ENCODE measurements at places on chromosomes 6 and 20.

- no peak for DNase-seq
Measured at GRCh38 chr6:151141685-151142084, 98.1 kb upstream of the AKAP12 start.

GRCh38 chr6:41646026-41646795 is 7.9 kb downstream of the MDFI start:
- no peak for DNase-seq

DNA sequence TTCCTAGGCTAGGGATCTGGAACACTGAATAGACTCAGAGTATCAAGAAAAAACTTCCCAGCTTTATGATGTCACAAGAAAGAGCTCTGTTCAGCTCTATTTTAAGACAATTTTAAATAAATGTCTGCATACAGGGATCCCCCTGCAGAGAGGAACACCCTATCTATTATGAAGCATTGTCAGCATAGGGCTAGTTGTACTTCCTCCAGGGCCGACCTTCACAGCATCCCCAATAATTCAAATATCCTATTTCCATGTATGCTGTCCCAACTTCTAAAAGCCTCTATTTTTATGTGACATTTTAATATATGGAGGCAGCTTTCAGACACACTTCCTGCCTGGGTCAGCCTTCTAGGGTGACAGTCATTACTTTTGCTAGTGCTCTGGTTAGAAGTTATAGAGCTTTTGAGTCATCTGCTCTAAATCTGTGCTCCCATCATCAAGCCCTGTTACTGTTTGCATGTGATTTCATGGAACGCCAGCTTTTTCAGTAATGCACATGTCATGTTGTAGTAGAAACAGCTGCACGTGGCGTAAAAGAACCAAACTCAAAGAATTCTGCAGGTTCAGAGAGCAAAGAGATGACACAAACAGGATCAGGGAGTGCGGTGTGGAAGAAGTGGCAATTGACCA is 189.2 kb downstream of the ADGB start:
- no peak for DNase-seq

DNA sequence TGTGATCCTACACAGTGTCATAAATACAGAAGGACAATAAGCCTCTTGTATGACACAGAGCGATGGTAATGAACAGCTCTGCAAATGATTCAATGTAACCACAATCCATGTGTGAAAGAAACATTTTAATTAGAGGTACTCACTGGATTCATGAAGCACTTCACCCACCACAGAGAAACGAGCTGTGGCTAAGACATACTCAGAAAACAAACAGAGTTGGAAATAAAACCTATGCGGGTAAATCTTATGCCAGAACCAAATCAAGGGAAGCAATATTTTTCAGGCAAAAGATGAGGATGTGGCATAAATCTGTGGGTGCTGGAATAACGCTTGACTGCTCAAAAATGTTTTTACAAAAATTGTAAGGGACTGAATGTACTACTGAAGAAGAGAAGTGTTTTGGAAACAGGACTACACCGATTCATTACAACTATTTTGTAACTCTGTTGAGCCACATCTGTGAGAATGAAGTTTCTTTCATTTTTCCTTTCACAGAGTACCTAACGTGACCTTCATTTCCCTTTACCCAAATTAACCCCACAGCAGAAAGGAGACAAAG is 112.1 kb downstream of the WDR27 start:
- no peak for DNase-seq

DNA sequence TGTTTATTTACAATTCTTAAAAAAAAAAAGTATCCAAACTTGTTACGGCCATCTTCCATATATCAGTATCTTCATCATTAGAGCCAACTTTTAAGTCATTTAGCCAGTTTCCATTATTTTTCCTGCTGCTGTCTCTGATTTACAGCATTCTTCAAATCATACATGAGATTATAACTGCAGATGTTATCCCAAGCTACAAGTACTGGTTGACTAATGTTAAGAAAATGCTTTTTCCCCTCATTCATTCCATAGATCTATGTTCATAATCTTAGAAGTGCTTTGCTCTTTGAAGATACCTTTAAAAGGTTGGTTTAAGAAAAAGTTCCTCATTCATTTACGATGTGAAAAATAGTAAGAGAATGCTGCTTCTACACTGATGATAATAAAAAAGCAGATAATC is 158.7 kb downstream of the RNGTT start:
- no peak for DNase-seq

- DNase-seq = peak; percentile 69
Measured at GRCh38 chr6:83193747-83194566, 800 bp downstream of the RWDD2A start.

GRCh38 chr6:144406796-144407195 is 121.7 kb downstream of the UTRN start:
- no peak for DNase-seq

DNA sequence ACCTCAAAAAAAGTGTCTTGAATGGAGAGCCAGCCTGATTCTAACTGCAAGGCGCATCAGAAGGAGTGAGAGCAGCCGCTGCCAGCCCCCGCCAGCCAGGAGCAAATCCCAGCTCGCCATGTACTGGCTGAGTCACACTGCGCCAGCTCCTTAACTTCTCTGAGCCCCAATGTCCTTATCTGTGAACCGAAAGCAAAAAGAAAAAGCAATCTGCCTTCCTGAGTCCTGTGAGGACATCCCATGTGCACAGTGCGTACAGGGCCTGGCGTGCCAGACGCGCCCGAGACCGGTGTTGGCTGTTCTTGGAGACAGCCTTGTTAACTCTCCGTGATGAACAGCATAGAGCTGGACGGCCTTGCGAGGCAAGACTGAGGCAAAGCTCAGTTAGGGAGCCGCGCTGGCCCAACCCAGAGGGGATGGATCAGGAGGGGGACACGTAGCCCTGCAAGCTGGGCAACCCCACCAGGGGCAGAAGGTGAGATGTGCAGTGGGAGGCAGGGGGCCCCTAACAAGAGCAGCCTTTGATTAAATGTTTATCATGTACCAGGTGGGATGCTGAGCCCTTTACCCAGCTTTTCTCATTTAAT is 122.7 kb downstream of the AGPAT4 start:
- DNase-seq = no peak

DNA sequence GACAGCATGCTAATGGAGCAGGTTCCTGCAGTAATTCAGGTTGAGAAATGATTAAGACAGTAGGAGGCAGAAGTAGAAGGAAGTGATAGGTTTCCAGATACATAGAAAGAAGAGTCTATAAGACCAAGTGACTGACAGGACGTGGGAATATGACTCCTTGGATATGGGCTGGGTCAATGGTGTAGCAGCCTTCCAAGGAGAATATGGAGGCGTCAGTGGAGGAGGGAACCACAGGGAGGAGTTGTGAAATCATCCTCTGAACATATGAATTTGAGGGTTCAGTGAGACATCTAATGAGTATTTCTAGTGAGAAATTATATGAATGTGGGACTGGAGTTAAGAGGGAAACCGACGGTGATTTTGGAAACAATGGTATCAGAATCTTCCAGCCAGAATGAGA is 43.3 kb downstream of the NUDT3 start:
- DNase-seq = no peak

DNA sequence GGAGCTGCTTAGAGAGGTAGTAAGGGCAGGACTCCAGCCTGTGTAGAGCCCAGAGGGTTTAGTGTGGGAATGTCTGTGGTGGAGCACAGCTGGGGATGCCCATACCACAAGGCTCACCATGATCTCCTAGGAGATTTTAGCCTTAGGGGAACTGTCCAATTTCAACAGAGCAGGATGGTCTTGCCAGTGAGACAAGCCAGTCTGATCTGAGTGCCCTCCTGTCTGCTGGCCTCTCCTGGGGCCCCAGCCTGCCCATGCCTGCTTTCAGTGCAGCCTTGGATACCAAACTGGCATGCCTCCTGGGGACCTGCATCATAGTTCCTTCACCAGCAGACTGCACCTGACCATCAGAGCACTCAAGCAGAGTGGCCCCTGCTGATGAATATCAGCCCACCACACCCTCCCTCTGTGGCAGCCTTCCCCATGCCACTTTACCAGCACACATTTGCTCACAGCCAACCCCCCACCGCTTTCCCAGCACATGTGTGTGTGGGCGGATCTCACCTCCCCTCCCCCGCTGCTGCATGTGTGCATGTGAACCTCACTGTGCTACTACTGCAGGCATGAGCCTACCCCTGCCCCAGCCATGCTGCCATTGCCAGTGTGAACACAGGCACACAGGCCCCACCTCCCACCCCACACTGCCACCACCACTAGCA is 7.9 kb upstream of the TREM1 start:
- no peak for DNase-seq

Data from ovary (tissue), 10 donors.